Inflammatory macrophage treated with lipopolysaccharide for 4 hours (primary cell): ENCODE measurements at places on chromosomes 3 and 15.

GRCh38 chr3:157131861-157132260 is 28.1 kb downstream of the CCNL1 start:
- no peak for DNase-seq

DNA sequence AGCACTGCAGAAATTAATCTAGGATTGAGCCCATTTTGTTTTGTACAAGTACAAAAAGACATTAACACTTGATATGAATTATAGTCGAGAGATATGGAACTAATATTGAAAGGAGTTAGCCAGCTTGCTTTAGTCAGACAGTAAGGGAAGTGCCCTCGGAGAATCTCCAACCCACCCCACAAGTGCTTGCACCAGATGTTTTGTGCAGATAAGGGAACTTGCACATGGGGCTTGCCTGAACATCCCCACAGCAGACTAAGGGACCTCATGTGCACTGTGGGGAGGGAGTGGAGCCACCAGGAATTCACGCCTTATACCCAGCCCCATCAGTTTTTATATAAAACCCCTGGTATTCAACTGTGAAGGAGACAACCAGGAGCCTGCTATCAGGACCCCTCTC is 122.3 kb downstream of the EFHB start:
- DNase-seq: peak; percentile 7

- peak; percentile 57 for DNase-seq
These were observed 42.2 kb downstream of the ILDR1 start for GRCh38 chr3:121979734-121980449.

DNA sequence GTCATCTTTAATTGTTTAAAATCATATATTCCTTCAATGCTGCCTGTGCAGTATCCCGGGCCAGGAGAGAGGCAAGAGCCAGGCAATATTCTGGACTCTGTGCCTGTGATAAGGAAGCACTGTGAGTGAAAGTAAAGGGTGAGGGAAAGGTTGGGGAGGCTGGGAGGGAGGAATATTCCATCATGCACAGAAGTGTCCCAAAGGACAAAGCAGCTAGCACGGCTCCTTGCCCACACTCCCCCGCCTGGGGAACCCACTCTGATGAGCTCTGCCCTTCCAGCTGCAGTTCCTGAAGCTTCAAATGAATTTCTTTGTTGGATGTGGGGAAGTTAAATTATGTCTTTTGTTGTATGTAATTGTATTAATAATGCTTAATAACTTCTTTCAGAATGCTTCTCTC is 1.5 kb upstream of the PRICKLE2 start:
- no peak for DNase-seq

GRCh38 chr15:68053701-68054627 is at the start of gene PIAS1:
Gene PIAS1, plus strand, starts transcription at chr15:68054315. Its CDS starts 12 bp downstream, at chr15:68054327.
- DNase-seq: peak; percentile 95

- DNase-seq: no peak
These were observed 569.2 kb downstream of the ZBBX start for GRCh38 chr3:166810741-166811445.

- DNase-seq: no peak
These were observed 136.6 kb upstream of the FHIT start for GRCh38 chr3:61387817-61388216.

- no peak for DNase-seq
These were observed 24.7 kb downstream of the PTH1R start for GRCh38 chr3:46902188-46902631.

DNA sequence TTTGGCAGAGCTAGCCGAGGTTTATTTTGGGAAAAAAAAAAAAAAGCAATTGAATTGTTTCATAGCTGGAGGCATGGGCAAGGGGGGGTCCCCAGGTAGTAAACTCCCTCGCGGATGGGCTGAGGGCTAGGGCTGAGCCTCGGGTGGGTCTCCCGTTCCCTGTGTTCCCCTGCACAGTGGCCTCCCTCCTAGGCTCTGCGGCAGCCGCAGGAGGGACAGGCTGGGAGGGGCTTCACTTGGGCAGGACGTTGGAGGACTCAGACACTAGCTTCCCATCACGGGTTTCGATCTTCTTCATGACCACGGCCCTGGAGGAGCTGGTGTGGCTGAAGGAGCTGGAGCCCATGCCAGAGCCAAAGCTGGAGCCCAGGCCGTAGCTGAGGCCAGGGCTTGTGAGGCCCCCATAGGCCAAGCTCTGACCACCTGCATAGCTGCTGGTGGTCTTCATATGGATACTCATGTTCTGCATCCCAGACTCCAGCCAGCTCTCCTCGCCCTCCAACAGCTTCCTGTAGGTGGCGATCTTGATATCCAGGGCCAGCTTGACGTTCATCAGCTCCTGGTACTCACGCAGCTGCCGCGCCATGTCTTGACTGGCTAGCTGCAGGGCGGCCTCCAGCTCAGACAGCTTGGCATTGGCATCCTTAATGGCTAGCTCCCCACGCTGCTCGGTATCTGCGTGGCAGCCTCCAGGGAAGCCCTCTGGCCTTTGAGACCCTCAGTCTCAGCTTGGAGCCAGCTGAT is 64.0 kb upstream of the CDAN1 start:
- DNase-seq: peak; percentile 2
